ENCODE measurements at places on chromosomes 5 and 9.

DNA sequence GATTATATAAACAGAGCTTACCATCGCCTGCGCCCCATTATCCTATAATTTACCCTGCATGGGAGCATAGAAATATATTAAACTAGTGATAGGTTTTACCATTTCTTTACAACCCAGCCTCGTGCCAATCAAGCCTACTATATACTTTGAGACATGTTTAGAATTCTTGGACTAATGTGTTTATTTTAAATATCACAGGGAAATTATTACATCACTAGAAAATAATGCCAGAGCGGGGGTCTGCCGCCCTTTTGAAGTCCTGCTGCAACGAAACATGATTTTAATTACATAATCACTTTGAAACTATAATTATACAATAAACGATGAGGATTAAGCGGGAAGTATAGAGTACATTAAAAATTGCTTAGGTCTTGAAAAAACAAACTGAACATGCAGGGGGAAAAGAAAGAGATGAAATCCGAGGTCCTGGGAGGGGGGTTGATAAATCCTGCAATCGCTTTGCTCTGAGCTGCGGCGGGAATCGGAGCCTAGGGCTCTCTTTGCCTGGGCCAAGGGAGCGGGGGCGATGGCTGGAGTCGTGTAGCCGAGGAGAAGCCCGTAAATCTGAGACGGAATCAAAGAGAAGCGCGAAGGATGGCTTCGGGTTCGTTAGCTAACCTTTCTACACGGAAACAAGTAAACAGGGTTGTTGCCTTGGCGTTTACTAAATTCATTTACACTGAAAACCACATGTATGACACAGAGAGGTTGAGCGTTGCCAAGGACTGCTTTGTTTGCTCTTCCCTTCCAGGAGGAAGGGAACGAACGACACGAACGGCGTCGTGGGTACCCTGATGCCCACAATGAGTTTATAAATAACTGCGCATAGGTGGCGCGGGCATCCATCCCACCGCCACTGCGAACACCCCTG, 127.6 kb downstream of the TMEM174 start:
- no peak for DNase-seq

- no peak for DNase-seq
These were observed 2.6 kb downstream of the UBTD2 start for GRCh38 chr5:172280929-172281328.

DNA sequence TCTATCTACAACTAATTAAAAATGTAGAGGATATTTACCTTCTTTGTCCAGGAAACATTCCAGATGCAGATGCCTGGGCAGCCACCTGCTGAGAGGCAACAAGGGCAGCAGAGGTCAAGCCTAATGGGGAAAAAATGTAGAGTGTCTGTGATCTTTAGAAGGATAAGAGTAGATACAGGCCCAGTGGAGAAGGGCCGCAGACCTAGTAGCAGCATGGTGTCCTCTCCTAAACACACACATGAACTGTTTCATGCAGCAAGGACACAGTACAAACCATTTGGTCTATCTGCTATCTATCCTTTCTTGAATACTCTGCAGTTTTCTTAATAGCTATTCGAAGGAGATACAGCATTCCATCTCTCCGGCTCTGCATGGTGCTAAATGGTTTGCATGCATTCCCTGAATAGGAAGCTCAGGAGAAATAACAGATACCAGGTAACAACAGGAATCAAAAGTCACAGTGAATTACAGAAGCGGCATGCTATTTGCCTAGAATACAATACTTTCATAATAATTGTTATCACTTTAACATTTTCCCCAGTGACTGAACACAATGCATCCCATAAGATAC, 107.3 kb downstream of the ZNF608 start:
- DNase-seq, result no peak

DNA sequence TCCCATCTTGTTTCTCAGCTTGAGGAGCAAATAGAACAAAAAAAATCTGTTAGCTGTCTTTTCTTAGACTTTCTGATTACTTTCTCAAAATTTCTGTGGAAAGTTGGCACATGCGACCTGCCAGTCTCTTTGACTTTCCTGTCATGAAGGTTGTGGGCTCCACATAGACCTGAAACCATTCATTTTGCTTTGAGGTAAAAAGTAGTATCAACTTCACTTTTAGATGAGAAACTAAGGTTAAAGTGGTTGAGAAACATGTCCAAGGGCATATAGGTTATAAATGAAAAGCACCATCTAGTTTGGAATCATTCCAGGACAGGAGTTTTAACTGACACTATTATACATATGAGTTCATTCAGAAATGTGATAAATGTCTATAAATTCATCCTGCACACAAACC, 42.7 kb downstream of the ST8SIA4 start:
- DNase-seq, result no peak

DNA sequence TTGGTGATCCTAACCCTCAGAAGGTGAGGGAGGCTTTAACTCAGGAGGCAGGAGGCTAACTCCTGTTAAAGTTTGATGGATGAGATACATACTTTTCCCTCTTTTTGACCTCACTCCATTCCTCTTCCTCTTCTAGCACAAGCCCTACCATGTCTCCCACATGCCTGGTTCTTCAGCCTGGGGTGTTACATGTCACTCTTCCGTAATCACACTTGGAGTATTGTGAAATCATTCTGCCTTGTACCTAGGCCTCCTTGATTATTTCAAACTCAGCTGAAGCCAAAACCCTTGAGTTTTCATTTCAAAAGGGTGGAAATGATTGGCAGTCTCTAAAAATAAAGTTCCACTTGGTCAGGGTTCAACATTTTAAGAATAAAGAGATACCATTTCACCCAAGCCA, 1.8 kb downstream of the PLAC8L1 start:
- DNase-seq, result no peak

- DNase-seq, result no peak
These were observed 37.9 kb downstream of the RAI14 start for GRCh38 chr5:34694012-34694411.

- DNase-seq, result no peak
These were observed 453.1 kb upstream of the MEF2C start for GRCh38 chr5:89336111-89336510.

DNA sequence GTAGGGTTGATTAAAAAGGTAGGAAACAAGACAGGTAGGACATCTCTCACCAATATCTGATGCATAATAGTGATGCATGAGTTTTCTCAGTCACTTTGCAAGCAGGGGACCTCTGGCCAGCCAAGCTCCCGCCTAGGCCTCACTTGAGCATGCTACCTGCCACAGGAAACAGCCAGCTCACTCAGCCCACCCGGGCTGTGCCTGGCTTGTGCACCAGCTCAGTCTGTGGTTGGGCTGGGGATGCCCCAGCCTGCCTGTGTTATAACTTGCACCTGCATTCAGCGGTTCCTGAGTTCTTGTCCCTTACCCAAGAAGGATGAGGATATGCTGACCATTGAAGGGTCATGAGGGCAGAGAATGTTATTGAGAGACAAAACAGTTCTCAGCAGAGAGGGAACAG, 172.8 kb upstream of the PLCXD3 start:
- no peak for DNase-seq

Measured in activated naive CD8-positive, alpha-beta T cell treated with anti-CD3 and anti-CD28 coated beads, Interleukin-2, amount 50 U/mL, for 16 hours (primary cell).